ENCODE measurements at places on chromosomes 12 and 14.

GRCh38 chr12:31300783-31301182 is 25.2 kb downstream of the SINHCAF start:
- no peak for DNase-seq

DNA sequence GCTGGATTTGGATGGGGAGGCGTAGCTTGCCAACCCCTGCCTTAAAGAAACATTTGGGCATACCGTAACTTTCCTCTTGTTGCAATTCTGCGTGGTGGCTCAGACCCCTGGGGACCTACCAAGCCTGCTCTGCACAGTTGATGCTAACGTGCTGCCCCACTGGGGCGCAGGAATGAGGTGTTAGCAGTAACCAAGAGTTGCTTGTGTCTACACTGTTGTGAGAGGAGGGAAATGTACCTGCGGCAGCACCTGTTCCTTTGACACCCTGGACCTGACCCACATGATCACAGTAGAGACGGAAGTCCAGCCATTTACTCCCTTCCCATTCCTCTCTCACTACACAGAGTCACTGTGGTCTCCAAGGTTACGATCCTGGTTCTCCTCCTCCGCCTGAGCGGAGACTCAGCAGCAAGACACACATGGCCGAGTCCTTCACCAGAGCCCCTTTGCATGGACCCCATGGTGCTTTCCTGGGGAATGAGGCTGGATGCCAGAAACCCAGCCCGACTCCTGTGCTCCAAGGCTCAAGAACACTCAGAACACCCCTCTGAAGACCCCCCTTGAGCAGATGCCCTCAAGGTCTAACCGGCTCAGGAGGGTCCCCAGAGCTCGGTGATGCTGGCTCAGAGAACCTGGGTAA is 84.8 kb downstream of the FBXL14 start:
- DNase-seq, result no peak

DNA sequence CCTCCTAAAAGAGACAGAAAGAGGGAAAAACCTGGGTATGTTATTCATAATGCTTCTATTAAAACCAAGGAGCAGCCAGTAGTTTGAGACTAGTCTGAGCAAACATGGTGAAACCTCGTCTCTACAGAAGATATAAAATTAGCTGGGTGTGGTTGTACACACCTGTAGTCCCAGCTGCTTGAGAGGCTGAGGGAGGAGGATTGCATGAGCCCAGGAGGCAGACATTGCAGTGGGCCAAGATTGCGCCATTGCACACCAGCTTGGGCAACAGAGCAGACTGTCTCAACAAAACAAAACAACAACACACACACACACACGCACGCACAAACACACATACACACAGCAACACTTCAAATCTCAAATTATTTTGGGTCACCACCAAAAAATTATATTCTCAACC is 27.8 kb downstream of the HECTD4 start:
- peak; percentile 34 for DNase-seq

DNA sequence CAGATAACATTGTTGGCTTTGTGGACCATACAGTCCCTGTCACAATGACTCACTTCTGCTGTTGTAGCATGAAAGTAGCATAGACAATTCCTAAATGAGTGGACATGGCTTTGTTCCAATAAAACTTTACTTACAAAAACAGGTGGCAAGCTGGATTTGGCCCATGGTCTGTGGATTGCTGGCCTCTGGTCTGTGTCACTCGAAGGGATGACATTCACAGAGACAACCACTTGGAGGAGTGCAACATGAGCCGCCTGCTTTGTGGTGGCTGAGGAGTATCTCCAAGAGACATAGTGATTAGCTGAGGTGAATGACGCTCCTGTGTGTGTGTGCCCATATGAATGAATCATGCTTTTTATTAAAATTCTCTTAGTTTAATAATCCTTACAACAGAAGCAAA is 81.3 kb upstream of the NRXN3 start:
- DNase-seq, result no peak

GRCh38 chr14:32121948-32122347 is 44.8 kb downstream of the ARHGAP5 start:
- no peak for DNase-seq

GRCh38 chr12:96400631-96401075 is 414 bp upstream of the CDK17 start:
- DNase-seq, result no peak

GRCh38 chr12:127811988-127812387 is 455.0 kb upstream of the TMEM132C start:
- no peak for DNase-seq

- DNase-seq, result no peak
These were observed 101.4 kb upstream of the PPM1H start for GRCh38 chr12:63036216-63036973.

DNA sequence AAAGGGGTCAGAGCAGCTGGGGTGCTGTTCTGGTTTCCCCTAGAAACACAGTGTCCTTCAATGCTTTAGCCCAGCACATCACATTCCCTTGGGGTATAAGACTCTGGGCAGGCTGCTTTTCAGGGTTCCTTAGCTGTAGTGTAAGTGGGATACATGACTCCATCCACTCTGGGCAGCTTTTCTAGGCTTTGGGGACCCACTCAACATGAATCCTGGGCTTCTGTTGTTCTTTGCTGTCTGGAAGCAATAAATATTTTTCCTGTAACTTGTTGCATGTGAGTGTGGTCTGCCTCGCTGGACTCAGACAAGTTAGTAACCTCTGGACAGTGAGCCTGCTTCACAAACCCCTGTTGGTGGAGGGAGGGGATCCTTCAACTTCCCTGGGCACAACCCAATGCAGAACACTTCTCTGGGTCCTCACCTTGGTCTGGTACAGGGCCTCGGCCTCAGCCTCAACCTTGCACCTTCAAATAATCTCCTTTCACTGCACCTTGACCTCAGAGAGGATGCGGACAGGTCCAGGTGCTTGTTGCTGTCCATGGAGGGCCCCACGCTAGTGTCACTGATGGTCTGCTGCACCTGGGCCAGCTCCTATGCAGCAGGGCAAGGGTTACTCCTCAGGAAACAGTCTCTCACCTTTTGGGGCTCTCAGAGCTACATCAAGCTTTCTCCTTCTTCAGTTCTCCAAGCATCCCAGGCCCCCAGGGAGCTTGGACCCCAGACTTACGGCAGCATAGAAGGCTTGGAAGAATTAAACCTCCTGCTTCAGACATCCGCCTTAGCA is 13.5 kb upstream of the KRT73 start:
- DNase-seq, result no peak

GRCh38 chr12:65590318-65590717 is 234.0 kb upstream of the HMGA2 start:
- DNase-seq, result no peak

GRCh38 chr12:113000433-113000832 is 22.1 kb downstream of the OAS2 start:
- DNase-seq, result no peak

GRCh38 chr14:34582117-34582680 is 42.7 kb upstream of the EAPP start:
- no peak for DNase-seq
